ENCODE measurements at places on chromosomes 12 and 14. TPM values are rescaled to one million over a fixed set of nuclear protein-coding genes. Genes with fewer than 3 reads are reported as not detected.

Gene KCNH3
- total RNA-seq = 1.1 TPM

Gene SART3
- 39.7 TPM for total RNA-seq

Gene SPX
- 12.9 TPM for total RNA-seq

Gene KRT84
- not detected for total RNA-seq

Gene LRP1-AS
- total RNA-seq = 0.66 TPM

Gene RPL10L
- total RNA-seq = not detected

Gene ANKRD33
- total RNA-seq = 0.04 TPM

Gene BATF
- 0.44 TPM for total RNA-seq

Gene ZNF84
- total RNA-seq = 40.4 TPM

Gene FOXG1
- under 0.01 TPM for total RNA-seq

Gene MIP
- total RNA-seq = not detected

Gene MAP1LC3B2
- 0.71 TPM for total RNA-seq

Gene SERPINA12
- total RNA-seq = not detected

Gene TMEM229B
- total RNA-seq = 0.40 TPM

Gene MLXIP
- total RNA-seq = 12.6 TPM
